Omental fat pad (tissue), 4 donors: ENCODE measurements at places on chromosomes 5 and 9.
A peak's percentile ranks its signal among the peaks of the same experiment; 100 is the strongest.

- no peak for DNase-seq
Observed at GRCh38 chr5:32322882-32323281, 10.1 kb upstream of the MTMR12 start.

GRCh38 chr9:120750421-120750820 is 36.2 kb upstream of the MEGF9 start:
- DNase-seq = no peak

- DNase-seq = no peak
Observed at GRCh38 chr9:92385477-92385876, 18.9 kb downstream of the OGN start.

GRCh38 chr9:124784509-124784908 is 7.6 kb downstream of the OLFML2A start:
- no peak for DNase-seq

- DNase-seq = no peak
Observed at GRCh38 chr9:592225-592624, 249.3 kb upstream of the DMRT1 start.

DNA sequence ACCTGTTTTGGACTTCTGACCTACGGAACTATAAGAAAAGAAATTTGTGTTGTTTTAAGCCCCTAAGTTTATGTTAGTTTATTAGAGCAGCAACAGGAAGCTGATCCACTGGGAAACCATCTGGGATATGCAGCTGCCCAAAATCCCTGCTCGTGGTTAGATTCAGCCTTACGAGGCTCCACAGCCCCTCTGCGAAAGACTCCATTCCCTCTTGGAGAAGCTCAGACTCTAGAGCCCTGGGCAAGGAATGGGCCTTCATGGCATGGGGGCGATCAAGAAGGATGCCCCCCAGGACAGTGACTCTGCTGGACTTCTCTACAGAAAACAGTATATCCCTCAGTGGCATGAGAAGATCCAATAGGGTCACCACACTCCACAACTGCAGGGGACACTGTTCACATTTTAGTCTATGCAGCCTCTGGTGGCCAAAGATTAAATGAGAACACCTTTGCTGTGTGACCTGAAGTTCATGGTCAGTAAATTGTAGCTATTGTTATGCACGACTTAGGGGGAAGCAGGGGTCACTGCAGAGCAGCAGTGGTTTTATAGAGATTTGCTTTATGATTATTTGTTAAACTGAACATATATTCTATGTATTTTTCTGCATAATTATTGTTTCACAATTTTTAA is 21.1 kb downstream of the IRF1 start:
- no peak for DNase-seq

- DNase-seq = no peak
Observed at GRCh38 chr9:97470076-97470475, 31.4 kb upstream of the TMOD1 start.

GRCh38 chr5:143352691-143353090 is 50.8 kb downstream of the NR3C1 start:
- no peak for DNase-seq

- no peak for DNase-seq
Observed at GRCh38 chr5:66410122-66410521, 186.1 kb upstream of the MAST4 start.

DNA sequence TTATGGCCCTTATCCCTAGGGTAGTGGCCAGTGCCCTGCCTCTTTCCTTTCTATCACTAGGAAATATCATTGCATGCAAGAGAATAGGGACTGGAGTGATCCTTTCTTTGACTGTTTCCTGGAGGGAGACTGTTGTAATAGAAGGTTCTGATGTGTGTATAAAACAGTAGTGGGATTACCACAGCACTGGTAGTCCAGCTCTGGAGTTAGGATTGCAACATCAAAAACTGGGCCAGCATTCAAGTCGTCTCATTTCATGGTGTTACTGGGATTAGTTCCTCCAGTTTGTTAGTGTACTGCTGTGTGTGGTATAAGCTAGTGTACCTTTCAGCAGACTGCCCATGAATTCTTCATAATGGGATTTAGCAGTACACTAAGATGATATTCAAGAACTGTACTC is 45.8 kb downstream of the KIAA1958 start:
- no peak for DNase-seq

GRCh38 chr9:22683700-22684075 is 237.1 kb downstream of the DMRTA1 start:
- no peak for DNase-seq

GRCh38 chr5:156838961-156839360 is 11.1 kb upstream of the PPP1R2B start:
- no peak for DNase-seq

- no peak for DNase-seq
Observed at GRCh38 chr5:118891252-118891651, 97.1 kb downstream of the DTWD2 start.

DNA sequence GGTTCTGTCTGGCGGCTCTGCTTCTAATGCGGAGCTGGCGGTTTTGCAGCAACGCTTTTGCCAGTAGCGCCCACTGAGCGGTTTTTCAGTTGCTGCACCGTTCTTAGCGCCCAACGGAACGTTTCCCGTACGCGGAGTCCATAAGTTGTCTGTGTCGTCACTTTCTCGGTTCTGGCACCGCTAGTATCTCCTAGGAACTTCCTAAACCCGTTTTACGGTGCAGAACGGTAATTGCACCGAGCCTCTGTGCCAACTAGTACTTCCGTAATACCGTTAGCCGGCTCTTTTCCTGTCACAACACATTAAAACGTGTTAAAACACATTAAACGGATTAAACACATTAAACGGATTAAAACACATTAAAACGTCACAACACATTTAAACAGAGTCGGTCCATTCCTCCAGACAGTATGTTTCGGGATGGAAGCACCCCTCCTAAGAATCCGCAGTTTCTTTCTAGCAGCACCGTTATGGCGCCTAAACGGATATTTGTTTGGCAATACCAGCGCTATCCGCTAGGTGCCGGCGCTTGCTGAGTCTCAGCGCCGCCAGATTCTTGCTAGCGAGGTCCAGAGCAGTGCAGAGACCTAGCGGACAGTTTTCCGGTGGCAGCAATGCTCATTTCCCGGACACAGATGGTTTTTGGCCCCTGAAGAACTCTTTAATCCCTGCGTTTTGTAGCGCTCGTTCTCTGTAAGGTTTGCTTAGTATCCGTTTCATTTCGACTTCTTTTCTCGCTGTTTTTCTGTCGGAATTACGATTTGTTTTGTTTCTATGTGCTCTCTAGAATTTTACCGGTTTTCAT is 45.4 kb downstream of the ANXA2R start:
- DNase-seq = peak; percentile 73

GRCh38 chr9:99753436-99753835 is 68.2 kb upstream of the NR4A3 start:
- no peak for DNase-seq
